ENCODE measurements at places on chromosomes 5 and 9. TPM values are rescaled to one million over a fixed set of nuclear protein-coding genes. Genes with fewer than 3 reads are reported as not detected.

Gene SLIT3
- total RNA-seq: 82.6 TPM

Gene TEX48
- total RNA-seq: not detected

Gene TAF11L6
- not detected for total RNA-seq

Gene TTC1
- total RNA-seq: 35.4 TPM

Gene PAEP
- total RNA-seq: not detected

Gene STRBP
- total RNA-seq: 11.1 TPM

Gene LRRC19
- total RNA-seq: 2.9 TPM

Gene NXNL2
- total RNA-seq: not detected

Data from umbilical cord (tissue), 2 donors.